ENCODE measurements at places on chromosomes 5 and 9.

GRCh38 chr9:126852086-126852688, 8.3 kb upstream of the ZBTB34 start:
- DNase-seq = no peak

- DNase-seq = no peak
These were observed 29.6 kb upstream of the ASS1 start for GRCh38 chr9:130414910-130415746.

GRCh38 chr9:88280816-88281382, 107.3 kb upstream of the SPIN1 start:
- DNase-seq = peak; percentile 41

- DNase-seq = no peak
These were observed 41.6 kb downstream of the USP20 start for GRCh38 chr9:129876815-129877214.

DNA sequence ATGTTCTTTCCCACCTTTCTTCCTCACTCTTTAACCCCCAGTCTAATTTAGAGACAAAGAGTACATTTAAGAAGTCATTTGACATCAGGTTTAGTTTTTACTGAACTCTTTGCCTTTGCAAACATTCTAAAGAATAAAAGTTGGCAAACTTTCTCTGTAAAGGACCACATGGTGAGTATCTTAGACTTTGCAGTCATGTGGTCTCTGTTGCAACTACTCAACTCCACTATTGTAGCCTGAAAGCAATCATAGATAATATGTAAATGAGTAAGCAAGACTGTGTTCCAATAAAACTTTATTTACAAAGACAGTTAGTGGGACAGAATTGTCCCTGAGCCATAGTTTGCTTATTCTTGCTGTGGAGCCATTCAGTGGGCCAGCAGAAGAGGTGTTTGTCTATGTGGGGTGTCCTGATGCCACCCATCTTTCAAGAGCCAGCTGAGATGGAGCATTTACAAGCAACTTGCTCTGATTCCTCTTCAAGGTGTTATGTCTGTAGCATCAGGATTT, 25.4 kb downstream of the ABLIM3 start:
- no peak for DNase-seq

DNA sequence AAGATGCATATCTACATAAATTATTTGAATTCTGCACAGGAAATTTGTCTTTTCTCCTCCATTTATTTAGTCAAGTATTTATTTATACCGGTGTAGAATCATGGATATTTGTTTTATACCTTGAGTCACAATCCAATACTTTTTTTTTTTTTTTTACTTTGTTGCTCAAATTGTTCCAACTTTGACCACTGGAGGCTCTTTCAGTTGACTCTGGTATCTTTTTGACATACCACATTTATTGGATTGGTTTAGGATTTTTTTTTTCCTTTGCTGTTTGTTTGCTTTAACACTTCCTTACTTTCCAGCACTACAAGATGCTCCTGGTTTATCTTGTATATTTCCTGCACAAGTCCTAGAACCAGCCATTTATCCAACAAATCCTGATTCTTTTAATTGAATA, 543.1 kb upstream of the RIOK2 start:
- no peak for DNase-seq

- no peak for DNase-seq
These were observed 10.2 kb upstream of the CEP72 start for GRCh38 chr5:601771-602465.

DNA sequence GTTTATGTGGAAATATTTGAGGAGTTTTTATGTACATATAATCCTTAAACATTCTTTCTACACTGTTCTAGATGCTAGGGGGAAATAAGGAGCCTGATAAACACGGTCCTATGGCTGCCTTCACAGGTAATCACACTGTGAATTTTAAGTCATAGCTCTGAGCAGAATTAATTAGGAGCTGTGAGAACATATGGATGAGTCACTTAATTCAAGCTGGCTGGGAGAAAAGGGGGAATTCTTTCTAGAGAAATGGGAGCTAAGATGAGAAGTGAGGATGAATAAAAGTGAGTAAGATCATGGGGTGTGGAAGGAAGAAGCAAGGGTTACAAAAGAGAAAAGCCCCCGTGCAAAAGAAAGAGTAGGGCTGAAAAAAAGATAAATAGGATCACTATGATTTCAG, 290.8 kb downstream of the DNAH5 start:
- no peak for DNase-seq

GRCh38 chr9:17491780-17492179, 87.1 kb upstream of the SH3GL2 start:
- no peak for DNase-seq

DNA sequence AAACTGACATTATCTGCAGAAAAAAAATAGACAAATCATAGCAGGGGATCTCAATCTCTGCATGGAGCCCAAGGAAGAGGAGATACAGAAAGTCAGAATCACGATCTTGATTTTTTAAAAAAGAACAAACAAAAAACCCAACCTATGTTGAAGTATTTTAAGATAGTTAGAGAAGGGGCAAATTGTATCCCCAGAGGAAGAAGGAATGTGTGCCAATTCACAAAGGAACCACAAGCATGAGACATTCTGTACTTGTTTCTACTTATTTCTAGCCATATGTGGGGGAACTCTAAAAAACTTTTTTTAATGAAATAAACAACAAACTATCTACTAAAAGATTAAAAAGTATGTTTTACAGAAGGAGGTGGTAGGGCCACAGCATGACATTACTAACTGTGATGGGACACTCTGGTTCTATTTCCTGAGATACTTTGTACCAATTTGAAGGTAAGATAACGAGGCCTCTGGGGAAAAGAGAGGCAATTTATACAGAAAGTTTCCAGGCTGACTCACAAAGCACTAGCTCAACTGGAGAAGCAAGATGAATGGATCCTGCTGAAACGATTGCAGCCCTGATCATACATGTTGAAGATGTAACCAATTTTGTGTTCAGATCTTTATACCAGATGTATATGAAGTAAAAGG, 22.5 kb downstream of the RANBP3L start:
- no peak for DNase-seq

GRCh38 chr5:139075066-139076050, 122.8 kb downstream of the SIL1 start:
- no peak for DNase-seq

- no peak for DNase-seq
These were observed 3.0 kb downstream of the PSMB7 start for GRCh38 chr9:124412228-124412575.

DNA sequence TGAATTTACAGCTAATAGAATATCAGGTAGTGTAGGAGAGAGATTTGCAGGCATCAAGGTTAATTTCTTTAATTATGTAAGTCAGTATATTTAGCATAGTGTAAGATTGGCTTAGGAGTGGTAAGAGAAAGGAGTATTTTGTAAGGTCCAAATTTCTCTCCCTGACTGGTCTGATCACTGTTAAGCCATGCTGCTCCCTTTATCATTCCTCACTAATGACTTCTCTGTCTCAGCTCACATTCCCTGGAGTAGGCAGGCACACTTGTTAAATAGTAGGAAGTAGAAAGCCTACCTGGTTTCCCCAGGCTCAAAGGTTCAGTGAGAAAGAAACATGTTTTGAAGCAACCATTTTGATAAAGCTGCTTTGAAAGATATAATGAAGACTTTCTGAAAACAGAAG, 90.7 kb downstream of the SMIM15 start:
- DNase-seq = no peak

DNA sequence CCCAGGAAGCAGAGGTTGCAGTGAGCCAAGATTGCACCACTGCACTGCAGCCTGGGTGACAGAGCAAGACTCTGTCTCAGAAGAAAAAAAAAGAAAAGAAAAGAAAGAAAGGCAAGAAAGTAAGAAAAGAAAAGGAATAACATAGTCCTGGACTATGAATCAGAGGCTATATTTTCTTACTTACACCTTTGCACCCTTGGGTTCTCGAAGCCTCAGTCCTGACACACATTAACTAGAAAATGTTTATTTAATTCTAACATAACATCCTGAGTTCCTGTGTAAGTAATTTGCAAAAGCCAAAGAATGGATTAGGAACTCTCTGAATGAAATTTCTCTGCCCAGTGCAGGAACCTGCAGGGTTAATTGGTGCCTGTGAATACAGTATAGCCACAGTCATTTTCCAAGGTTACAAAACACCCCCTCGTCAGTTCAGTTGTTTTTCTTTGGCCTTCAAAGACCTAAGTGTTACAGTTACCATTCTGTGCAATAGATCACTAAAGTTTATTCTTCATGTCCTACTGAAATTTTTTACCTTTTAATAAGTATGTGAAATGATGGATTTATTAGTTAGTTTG, 147.6 kb downstream of the SV2C start:
- DNase-seq = no peak

DNA sequence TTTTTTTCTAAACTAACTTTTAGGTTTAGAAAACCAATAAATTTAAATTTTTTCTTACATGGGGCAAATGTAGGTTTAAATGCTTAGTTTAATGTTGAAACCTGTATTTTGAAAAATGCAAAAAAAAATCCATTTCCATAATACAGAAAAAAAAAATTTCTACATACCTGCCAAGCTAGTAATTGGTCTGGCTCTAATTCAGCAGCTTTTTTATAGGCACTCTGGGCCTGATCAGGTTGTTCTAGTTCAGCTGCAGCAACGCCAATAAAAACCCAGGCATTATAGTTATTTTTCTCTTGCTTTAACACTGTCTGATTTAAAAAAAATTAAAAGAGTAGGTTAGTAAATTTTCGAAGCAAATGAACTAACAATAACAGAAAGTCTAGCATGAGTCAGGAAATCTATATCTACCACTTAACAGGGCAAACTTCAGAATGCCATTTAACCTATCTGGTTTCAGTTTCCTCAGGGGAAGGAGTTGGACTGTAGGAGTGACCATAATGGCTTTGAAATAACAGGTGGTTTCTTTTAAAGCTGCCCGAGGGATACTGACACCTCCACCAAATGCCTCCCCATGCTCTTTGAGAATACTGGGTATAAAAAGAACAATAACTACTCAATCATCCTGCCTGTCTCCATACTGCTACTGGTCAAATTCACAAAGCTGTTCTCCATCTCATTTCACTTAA, 11.6 kb downstream of the SKIC3 start:
- no peak for DNase-seq

DNA sequence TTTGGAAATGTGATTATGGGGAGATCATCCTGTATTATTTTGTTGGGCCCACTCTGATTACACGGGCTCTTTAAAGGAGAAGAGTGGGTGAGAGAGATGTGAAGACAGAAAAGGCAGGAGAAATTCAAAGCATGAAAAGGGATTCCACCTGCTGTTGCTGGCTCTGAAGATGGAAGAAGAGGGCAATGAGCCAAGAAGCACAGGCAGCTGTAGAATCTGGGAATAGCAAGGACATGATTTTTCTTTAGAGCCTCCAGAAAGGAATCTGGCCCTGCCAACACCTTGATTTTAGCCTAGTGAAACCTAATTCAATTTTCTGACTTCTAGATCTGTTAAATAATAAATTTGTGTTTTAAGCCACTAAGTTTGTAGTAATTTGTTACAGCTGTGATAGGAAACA, 11.3 kb downstream of the C9 start:
- no peak for DNase-seq

DNA sequence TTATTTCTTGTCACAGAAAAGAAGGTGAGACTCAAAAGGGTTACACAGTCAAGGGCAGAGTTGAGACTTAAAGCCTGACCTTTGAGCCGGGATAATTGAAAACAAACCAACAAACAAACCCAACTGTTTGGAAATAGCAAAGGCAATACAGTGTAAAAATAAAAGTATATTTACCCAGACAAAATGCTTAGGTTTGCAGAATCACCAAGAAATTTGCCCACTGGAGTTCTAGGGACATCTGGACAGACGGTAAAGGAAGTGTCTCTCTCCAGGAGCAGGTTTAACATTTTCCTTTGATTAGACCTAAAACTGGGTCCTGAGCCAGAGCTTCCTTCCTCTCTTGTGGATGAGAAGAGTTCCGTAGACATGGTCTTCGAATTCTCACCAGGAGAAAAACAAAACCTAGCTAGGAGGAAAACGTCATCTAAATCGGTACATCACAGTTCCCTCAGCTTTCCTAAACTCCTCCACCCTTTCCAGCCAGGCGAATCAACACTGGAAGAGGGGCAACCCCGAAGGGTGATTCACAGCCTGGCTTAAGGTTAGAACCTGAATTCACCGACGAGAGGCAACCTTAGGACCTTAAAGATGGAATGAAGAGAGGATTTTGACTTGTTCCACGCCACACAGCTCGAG, 673 bp downstream of the CDC25C start:
- no peak for DNase-seq

DNA sequence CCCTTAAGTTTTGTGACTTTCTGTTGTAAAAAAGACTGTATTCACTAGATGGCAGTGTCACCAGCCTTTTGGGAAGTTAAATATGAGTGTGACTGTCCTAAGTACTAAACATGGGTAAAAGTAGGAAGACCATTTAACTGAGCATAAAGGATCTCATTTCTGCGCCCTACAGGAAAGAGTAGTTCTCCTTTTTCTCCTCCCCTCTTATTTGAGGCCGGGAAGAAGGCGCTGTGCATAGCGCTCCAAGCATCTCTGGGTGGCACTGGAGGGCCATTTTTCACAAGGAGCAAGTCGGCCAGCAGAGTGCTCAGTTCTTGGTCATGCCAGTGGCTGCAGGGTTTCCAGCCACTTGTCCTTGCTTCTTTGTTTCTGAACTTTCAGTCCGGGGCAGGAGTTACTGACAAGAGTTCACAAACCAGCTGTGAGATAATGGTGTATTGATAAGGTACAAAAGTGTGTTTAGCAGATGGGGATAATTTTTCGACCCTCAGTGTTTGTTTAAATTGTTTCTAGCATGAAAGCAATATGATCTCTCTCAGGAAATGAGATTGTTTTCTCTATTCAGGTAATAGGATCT, 227.6 kb upstream of the DMRT1 start:
- DNase-seq = peak; percentile 50

DNA sequence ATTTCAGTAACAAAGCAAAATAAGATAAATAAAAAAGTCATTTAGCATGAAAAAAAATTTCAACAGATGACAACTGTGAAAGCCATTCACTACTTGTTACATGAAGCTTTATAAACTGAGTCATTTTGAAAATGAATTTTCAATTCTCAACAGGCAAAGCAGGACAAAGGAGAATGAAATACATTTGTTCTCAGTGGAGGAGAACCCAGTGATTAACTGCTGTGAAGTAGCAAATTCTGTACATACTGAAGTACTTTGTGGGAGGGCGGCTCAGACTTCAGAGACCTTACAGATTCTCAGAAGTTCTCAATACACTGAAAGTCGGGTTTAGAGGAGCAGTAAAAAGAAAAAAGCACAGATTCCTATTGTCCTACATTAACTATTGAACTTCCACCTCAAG, 21.7 kb downstream of the SKIC3 start:
- no peak for DNase-seq

- DNase-seq = no peak
These were observed 20.4 kb upstream of the RFK start for GRCh38 chr9:76414661-76415060.

DNA sequence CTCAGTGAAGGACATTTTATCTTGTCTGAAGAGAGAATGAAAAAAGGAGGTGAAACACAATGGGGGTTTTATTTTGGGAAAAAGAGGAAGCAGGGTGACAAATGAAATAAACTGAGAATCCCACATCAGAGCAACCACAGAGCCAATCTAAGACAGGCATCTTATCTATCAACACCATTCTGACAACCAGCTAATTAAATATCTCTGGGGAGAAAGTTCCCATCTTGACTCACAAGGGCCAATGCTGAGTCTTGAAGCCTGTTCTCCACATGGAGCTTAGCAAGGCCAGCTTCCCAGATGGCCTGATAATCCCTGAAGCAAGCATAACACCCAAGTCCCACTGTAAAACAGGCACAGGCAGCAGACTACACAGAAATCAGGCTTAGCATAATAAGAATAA, 30.4 kb downstream of the DPYSL3 start:
- DNase-seq = no peak

Measured in activated naive CD8-positive, alpha-beta T cell treated with anti-CD3 and anti-CD28 coated beads, Interleukin-2, amount 50 U/mL, for 24 hours (primary cell).